T-helper 9 cell (primary cell): ENCODE measurements at places on chromosomes 1 and 21.
A peak's percentile ranks its signal among the peaks of the same experiment; 100 is the strongest.

GRCh38 chr1:175969231-175969630 is 225.8 kb upstream of the TNR start:
- DNase-seq = no peak

- DNase-seq = no peak
Measured at GRCh38 chr1:19427087-19427781, 58.1 kb downstream of the CAPZB start.

DNA sequence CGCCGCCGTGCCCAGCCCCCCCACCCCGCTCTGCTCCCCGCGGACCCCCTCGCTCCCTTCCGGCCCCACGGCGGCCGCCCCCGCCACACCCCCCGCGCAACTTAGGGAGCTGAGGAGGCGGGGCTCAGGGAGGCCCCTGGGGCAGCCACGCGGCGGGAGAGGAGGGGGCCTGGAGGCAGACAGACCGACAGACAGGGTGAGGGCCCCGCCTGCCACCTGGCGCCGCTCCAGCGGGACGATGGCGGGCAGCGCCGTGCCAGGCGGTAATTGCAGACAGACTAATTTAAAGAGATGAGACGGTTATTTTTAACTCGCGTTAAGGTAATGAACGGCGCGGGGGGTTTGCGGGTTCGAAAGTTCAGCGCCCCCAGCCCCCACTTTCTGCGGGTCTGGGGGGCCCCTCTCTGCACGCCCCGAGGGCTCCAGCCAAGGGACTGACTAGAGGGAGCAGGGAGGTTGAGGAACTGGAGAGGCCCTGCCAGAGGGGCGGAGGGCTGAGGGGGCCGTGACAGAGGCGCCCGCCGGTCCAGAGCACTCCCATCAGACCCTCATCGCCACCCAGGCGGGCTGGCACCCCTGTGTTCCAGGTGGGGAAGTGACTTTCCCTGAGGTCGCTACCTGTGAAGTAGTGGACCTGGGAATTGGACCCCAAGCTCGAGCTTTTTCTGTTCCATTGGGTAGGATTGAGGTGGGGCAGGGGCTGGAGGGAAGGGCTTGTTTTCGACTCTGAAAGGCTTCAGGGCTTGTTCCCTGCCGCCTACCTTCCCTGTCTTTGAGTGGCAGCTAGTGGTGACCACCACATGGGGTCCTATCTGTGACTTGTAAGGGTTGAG is 5.4 kb downstream of the FOXO6 start:
- DNase-seq = peak; percentile 38

GRCh38 chr1:156660752-156661112 is 16.5 kb downstream of the NES start:
- DNase-seq = no peak

GRCh38 chr1:41976671-41977070 is 57.9 kb upstream of the HIVEP3 start:
- DNase-seq = no peak

DNA sequence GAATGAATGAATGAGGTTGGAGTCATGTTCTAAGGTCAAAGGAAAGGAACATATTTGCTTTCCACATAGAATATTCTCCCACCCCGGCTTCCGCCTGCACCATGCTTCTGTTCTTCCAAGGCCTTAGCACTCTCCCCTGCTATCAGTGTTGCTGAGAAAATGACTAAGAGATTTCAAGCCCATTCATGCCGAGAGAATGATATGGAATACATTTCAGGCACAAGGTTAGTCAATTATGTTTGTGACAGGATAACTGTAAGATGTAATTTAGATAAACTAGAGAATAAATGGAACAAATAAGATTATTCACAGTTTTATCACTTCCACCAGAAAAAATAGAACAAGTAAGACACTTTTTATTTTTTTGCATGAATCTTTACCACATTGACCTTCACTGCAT is 122.6 kb downstream of the PLD5 start:
- no peak for DNase-seq

- no peak for DNase-seq
Measured at GRCh38 chr1:75548721-75549480, 62.0 kb downstream of the SLC44A5 start.

GRCh38 chr1:86933562-86934377 is 19.3 kb downstream of the HS2ST1 start:
- DNase-seq = no peak

DNA sequence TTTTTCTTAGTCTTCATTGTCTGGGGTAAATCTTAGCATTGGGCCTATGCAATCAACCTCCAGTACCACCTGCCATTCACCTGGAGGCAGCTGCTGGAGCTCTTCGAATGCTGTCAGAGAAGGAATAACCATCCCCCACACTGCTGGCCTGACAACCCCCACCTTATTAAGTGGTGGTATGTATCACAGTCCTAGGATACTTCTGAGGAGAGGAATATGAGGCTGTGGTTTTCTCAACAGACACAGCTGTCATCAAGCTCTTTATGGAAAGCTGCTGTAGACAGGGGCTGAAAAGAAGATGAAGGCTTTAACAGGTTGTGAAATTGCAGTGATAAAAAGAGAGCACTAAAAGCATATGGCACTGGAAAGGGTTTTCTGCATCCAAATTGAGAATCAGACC is 61.7 kb downstream of the TSEN15 start:
- DNase-seq = no peak

GRCh38 chr1:235019471-235019870 is 109.2 kb downstream of the TOMM20 start:
- DNase-seq = no peak

DNA sequence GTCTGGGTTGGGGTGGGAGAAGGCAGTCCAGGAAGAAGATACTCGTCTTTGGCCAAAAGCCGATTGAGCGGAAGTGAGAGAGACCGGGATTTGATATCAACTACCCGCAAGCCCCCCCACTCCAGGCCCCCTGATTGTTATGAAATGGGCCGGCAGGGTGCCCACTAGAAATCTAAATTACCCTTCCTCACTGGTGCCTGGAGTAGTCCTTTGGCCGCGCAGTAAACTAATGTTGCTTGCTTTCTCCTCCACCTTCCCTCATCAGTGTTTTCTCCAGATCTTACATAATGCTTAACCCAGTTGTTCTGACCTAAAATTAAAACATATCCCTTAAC is 119.2 kb upstream of the BARHL2 start:
- no peak for DNase-seq

DNA sequence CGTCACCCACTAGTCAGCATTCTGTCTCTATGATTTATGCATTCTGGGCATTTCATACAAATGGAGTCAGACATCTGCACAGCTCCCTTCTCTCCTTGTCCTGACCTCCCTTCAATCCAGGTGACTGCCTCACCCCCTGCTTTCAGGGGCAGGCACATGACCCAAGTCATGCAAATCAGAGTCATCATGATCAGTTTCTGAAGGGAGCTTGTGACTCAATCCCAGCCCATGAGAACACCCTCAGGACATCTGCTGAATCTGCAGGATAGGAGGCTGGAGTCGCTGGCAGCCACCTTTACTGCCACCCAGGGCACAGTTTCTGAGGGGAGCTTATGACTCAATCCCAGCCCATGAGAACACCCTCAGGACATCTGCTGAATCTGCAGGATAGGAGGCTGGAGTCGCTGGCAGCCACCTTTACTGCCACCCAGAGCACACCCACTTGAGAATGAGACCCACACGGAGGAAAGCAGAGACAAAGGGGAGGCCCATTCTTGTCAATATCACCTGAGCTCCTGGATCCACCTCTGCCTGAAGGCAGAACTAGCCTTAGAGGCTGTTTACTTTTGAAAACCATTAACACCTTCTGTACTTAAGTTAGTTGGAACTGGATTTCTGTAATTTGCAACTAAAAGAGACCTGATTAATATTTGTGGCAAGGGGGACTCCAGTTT is 62.3 kb upstream of the SLC25A33 start:
- DNase-seq = no peak

DNA sequence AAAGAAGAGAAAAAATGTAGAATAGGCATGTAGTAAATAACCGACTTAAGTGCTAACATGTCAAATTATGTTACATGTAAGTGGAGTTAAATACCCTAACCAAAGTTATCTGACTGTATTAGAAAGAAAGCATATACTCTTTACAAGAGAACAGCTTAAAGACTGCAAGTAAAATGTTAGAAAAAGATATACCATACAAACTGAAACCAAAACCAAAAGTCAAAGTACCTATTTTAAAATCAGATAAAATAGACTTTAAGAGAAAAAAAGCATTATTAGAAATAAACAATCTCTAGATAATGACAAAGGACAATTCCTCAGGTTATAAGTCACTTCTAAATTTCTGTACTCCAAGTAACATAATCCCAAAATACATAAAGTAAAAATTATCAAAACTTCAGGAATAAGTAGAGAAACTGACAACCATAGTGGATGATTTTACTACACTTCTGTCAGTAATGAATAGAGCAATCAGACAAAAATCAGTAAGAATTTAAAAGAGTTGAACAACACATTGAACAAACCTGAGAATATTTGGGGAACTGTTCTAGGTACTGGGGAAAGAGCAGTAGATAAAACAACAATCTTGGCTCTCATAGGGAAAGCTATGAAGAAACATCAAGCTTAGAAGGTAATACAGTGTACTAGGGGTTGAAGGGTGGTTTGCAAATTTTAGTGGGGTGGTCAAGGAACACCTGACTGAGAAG is 127.3 kb downstream of the TBX19 start:
- DNase-seq = no peak

DNA sequence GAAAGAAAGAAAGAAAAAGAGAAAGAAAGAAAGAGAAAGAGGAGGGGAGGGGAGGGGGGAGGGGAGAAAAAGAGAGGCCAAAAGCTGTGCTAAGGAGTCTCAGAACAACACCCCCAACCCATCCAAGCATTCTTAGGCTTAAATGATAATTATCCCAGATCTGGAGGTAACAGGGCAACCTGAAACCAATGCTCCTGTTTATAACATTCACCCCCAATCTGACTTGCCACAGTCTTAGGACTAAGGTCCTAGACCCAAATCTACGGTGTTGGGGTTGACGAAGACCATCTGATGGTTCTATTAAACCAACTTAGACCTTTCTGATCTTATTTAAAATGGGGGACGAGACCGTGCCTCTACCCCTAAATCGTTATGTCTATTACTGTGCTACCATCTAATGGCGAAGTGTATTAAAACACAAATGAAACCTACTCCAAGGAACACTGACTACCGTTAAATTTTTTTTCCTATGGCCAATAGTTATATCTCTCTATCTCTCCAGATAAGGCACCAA is 119.3 kb upstream of the CDC42BPA start:
- DNase-seq = no peak

GRCh38 chr1:228463009-228463558 is 24.1 kb upstream of the RNF187 start:
- DNase-seq = no peak

DNA sequence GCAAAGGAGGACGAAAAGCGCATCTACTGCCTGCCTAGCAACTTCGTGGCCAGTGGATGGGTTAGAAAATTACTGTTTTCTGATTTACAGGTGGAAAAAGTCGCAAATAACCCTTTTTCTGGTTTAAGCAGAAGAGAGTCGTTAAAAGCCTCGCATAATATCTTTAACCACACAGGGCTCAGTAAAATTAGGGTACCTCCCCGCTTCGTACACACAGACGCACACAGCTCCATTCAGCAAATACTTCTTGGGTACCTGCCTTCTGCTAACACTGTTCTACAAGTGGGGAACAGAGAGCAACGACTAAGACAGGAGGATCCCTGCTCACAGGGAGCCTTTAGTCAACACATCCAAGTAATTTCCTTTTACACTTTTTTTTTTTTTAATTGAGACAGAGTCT is 704 bp downstream of the ALG6 start:
- DNase-seq = no peak

DNA sequence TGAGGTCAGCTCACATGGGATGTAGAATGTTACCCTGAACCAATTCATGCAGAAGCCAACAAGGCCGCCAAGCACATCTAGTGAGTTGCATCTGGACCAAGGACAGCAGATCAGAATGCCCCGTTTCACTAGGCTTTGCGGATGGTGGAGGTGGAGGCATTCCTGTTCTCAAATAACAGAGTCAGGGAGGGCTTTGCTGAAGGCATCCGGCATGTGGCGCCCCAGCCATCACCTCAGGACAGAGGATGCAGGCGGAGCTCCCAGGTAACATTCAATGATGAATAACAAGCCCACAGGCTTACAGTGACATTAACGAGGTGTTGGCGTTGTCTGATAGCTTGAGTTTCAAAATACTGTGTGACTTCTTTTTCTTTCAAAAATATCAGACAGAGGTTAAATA is 476.2 kb downstream of the CAMTA1 start:
- no peak for DNase-seq

DNA sequence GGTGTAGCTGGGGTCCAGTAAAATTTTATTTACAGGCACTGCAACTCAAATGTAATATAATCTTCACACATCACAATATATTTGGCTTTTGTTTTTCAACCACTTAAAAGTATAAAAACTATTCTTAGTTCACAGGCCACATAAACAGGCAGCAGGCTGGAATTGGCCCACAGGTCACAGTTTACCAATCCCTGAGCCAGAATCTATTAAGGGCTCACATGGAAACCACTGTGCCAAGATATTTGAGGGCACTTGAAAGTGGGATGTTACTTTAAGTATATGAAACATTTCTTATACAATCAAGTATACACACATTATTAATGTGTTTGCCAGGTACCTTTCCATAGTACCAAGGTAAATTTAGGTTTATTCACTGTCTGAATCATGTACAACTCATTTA is 71.9 kb upstream of the PRDX6 start:
- no peak for DNase-seq

DNA sequence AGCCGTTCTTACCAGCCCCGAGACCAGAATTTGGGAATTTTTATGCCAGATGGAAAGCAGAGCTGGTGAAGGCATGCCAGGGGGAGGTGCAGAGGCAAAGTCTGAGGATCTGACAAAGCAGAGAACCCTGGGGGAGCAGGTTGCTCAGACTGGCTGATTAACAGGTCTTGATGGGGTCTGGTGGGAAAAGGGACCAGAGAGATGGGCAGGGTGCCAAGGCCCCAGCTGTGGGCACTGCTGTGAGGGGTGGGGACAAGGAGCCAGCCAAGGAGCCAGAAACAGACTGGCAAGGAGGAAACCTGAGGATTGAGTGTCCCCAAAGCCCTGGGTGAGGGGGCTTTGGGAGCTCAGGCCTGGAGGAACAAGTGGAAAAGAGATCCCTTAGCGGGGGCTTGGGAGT is 21.4 kb downstream of the RPS6KA1 start:
- no peak for DNase-seq

GRCh38 chr1:193342811-193343210 is 156.4 kb upstream of the B3GALT2 start:
- DNase-seq = no peak

DNA sequence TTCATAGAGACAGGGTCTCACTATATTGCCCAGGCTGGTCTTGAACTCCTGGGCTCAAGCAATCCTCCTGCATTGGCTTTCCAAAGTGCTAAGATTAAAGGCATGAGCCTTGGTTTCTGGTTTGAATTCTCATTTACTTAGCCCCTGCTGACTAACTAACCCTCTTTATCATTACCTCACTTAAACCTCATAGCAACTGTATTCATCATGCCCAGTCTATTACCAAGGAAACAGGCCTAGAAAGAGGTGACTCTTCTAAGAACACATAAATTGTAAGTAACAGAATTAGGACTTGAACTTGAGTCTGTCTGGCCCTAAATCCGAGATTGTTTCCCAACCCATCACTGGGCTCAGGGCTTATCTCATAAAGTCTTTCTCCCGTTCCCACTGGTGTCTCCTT is 44.2 kb downstream of the TMEM53 start:
- DNase-seq = no peak
